Cortex of kidney (tissue), 1 donor: ENCODE measurements at places on chromosomes 7 and 10.

- no peak for DNase-seq
Measured at GRCh38 chr7:6256677-6257535, 15.5 kb downstream of the CYTH3 start.

DNA sequence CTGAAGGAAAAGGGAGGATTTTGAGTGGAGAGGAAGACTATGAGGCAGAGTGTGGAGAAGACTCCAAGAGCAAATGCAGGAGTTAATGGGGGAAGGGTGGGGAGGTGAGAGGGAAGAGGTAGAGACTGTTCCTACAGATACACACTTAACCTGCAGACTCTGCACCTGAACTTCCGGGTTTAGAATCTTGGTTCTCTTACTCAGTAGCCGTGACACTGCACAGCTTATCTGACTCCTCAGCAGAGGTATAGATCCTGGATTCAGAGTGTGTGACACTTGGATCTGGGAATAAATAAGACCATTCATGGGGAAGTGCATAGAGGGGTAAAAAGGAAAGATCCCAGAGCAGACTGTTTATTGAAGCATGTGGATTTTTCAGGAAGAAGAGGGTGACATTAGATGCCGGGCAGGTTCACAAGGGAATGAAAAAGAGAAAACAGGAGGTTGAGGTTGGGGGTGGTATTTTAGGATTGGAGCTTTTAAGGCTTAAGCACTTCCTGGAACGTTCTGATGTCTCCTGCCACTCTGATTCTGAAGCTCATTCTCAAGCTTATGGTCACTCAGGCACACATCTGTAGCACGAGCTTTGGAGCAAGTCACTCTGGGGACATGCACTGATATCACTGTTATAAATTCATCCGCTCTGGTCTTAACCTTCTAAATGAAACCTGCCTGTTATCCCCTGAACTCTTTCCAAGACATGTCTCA, 5.7 kb upstream of the ZC3HAV1L start:
- no peak for DNase-seq

DNA sequence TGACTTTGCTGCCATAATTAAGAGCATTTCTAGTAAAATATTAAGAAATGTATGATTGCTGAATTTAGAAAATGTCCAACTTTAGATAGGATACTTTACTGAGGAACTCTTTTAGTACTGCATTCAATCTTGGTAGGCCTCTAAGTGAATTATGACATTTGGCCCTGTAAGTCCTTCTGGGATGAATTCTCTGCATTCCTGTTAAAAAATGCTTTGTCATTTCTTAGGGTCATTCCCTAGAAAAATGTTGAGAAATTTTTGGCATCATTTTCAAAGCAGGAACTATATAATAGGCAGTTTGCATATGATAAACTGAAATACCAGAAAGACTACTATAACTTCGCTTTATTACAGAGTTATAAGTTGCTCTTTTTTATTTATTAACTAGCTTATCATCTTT, 69.3 kb upstream of the PRR15 start:
- DNase-seq: no peak

GRCh38 chr10:124058346-124059003, 34.9 kb downstream of the CHST15 start:
- DNase-seq: no peak

GRCh38 chr10:25026463-25026862, 10.1 kb downstream of the THNSL1 start:
- DNase-seq: no peak
